ENCODE measurements at places on chromosomes 12 and 14. TPM values are rescaled to one million over a fixed set of nuclear protein-coding genes. Genes with fewer than 3 reads are reported as not detected.

Gene C14orf39
- total RNA-seq = not detected

- peak; percentile 33 for DNase-seq
Observed at GRCh38 chr12:100138048-100138802, 4.4 kb downstream of the BLTP3B start.

Gene NUBPL
- total RNA-seq = 12.2 TPM

DNA sequence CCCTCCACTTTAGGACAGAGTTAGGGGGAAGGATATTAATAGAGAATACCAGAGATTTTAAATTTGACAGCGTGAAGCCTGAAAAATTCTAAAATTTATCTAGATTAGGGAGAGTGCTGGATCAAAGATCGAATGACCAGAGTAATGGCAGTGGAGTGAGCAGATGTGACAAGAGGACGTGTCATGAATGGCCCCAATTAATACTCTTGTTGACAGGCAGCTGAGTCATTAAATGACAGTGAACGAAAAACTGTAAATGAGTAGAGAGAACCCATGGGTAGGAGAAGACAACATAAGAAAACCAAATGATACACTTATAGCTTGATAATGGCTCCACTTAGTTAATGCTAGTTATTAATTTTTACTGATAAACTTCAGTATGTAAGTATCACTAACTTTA is 73.9 kb upstream of the PLEKHA5 start:
- DNase-seq = no peak
